ENCODE measurements at places on chromosomes 7 and 10. TPM values are rescaled to one million over a fixed set of nuclear protein-coding genes. Genes with fewer than 3 reads are reported as not detected.
A peak's percentile ranks its signal among the peaks of the same experiment; 100 is the strongest.

AKR1D1 gene
- total RNA-seq = not detected

DLX5 gene
- total RNA-seq = 6.0 TPM

ERLIN1 gene
- total RNA-seq = 28.2 TPM

ARMS2 gene
- not detected for total RNA-seq

DNA sequence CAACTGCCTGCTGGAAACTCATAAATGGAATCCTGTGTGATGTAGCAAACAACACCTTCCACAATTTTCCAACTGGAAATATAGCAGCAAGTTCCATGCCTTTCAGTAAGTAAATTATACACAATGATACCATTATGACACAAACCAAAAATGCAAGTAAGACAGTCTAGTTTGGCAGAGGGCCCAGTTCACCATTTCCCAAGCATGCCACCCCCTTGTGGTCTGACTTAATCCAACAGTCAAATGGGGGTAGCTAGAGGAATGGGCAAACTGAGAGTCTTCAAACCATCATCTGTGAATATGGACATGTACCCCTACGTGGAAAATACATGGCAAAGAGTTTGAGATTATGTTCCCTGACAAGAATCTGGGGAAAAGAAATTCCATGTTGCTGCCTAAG is 137.6 kb upstream of the VWC2 start:
- no peak for DNase-seq
- no peaks in the 10 kb centered on the region for H3K27me3 ChIP-seq
- H3K4me1 ChIP-seq = no peaks in the 10 kb centered on the region
- no peaks in the 10 kb centered on the region for H3K36me3 ChIP-seq

DNA sequence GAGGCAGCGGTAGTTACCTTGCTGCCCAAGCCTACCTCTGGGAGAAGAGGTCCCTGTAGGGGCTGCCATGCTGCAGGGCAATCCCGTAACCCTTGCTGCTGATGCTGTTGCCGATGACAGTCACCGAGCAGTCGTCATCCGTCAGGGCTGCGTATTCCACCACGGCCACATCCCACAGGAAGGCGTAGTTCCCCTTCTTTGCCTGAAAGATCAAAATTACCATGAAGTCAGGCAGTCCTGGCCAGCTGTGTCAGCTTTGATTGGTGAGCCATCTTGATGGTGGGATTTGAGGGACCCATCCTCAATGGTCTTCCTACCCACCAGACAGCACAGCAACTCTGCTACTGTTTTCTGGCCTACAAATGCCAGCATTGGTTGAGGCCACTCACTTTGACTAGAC is 746.8 kb downstream of the GRID1 start:
- DNase-seq = peak; percentile 60
- H3K4me3 ChIP-seq = no peak overlapping the region
- no peaks in the 10 kb centered on the region for H3K36me3 ChIP-seq
- H3K27ac ChIP-seq = no peak overlapping the region
- no peaks in the 10 kb centered on the region for H3K4me1 ChIP-seq

DNA sequence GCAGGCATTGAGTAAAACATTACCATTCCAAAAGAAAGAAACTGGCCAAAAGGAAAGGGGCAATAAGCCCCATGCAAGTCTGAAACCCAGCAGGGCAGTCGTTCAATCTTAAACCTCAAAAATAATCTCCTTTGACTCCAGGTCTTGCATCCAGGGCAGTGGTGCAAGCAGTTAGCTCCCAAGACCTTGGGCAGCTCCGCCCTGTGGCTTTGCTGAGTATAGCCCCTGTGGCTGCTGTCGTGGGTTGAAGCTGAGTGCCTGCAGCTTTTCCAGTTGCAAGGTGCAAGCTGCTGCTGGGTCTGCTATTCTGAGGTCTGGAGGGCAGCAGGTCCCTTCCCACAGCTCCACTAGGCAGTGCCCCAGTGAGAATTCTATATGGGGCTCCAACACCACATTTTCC is 580.1 kb upstream of the AUTS2 start:
- no peaks in the 10 kb centered on the region for H3K27me3 ChIP-seq
- H3K4me1 ChIP-seq = no peaks in the 10 kb centered on the region
- DNase-seq = peak; percentile 42
- H3K27ac ChIP-seq = no peak overlapping the region
- H3K4me3 ChIP-seq = no peak overlapping the region

DNA sequence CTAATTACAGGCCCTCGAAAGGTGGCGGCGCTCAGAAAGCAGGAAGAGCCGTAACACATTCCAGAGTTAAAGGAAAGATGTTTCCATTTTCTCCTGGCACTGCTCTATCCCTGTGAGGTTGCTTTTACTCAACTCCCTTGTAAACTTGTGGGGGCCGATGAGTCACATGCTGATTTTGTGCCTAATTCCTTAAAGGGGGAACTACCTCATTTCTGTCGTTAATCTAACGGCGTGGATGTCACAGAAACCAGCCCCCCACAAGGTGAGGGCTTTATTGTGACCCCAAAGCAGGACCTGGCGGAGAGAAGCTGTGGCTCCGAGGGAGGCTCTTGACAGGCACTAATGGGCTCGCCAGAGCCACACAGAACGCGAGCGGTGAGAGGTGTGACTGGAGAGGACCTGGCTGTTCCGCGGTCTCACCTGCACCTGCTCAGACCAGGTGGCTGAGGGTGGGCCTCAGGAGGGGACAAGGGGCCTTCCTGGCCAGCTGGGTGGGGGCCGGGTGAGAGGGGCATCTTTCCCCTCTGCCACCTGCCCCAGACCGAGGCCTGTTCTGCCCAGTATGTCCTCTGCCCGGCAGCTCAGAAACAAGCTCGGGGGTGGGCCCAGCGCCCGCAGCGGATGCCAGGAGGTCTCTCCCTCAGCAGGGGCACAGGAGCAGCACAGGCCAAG is 50.9 kb downstream of the CALML3 start:
- no peaks in the 10 kb centered on the region for H3K36me3 ChIP-seq
- no peak overlapping the region for H3K4me3 ChIP-seq
- no peak overlapping the region for H3K27ac ChIP-seq
- no peak for DNase-seq
- H3K4me1 ChIP-seq = peaks cover 10% of the 10 kb centered on the region
- H3K27me3 ChIP-seq = no peaks in the 10 kb centered on the region

GRCh38 chr10:70666960-70667798 is 5.1 kb upstream of the ADAMTS14 start:
- peaks cover 3% of the 10 kb centered on the region for H3K27me3 ChIP-seq
- no peak overlapping the region for H3K4me3 ChIP-seq
- no peak for DNase-seq

DNA sequence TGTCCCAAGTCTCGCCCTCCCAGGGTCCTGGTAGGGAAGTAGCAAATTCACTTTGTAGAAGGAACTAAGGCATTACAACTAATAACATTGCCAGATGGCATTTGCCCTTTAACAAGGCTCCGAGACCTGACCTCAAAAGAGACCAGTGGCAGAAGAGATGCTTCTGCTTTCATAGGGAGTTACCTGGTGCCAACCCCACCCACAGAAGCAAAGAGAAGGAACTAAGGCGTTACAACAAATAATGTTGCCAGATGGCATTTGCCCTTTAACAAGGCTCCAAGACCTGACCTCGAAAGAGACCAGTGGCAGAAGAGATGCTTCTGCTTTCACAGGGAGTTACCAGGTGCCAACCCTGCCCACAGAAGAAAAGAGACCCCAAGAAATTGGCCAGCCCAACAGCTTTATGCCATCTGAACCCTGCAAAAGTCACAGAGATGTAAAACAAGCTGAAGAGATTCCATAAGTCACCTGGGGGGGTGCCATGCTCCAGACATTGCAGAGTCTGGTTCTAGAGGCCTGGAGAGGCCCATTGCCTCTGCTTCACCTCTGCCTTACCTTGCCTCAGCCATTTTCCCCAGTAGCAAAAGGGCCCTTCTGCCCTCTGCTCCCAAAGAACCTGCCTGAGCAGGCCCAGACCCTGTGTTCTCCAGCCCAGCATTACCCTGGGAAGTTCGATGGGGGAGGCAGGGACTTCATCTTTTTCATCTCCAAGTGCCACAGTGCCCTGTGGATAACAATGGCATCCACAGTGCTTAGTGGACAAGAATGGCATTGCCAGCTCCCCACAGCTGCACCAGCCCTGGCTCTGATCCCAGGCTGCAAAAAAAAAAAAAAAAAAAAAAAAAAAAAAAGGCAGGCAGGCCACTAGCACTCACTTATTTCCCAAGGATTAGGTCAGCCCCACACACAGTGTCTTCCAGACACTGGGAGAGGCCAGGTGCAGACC is 179.5 kb upstream of the PLXNA4 start:
- H3K36me3 ChIP-seq = no peaks in the 10 kb centered on the region
- peak; percentile 44 for DNase-seq
- H3K27ac ChIP-seq = no peak overlapping the region
- no peak overlapping the region for H3K4me3 ChIP-seq
- H3K4me1 ChIP-seq = no peaks in the 10 kb centered on the region

DNA sequence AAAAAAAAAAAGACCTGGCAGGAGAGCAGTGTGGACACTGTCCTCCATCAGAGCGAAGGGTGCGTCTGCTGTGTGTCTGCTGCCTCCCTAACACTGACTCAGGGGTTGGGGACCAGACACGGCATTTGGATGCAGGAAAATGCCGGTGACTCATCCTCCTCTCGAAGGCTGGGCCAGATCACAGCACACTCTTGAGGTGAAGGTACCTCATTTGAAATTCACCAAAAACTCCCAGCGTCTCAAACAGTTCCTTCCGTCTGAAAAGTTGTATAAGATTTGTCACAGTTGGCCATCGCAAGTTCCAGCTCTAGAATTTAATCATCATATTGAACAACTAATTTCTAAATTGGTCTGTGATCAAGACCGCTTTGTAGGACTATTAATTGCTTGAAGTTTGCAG is 118.1 kb upstream of the LYZL2 start:
- no peak overlapping the region for H3K27ac ChIP-seq
- H3K27me3 ChIP-seq = no peaks in the 10 kb centered on the region
- H3K4me1 ChIP-seq = peaks cover 2% of the 10 kb centered on the region
- H3K36me3 ChIP-seq = no peaks in the 10 kb centered on the region
- no peak for DNase-seq

DNA sequence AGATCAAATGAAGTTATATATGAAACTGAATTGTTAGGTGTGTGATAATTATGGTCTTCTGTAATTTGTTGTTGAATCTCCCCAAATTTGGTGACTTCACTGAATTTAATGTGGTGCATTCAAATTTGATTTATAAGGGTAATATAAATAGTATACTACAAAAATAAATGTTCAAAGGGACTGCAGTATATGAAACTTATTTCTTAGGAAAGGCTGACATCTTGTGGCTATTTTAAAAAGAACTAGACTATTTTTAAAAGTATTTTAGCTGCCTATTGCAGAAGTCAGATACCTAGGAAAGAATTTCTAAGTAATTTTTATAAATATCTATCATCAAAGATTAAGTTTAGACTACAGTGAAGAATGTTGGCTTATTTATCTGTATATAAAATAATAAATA is 36.6 kb downstream of the ATRNL1 start:
- DNase-seq = no peak
- no peak overlapping the region for H3K4me3 ChIP-seq
- no peak overlapping the region for H3K27ac ChIP-seq
- peaks cover 7% of the 10 kb centered on the region for H3K4me1 ChIP-seq

DNA sequence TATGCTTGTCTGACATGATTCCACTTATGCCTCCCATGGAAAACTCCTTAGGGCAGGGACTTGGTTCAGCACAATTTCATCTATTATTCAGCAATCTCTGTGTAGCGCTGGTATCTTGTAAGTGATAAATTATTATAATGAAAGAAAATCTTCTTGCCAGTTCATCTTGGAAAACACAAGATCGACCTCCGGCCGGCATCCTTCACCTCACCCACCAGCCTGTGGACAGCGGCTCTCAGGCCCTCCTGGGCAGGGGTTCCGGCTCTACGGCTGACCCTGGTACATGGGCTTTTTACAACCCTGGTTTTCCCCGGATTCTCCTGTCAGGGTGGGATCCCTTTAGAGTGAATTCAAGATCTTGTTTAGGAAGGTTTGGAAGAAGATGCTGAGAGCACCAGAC is 145.6 kb downstream of the ADARB2 start:
- no peaks in the 10 kb centered on the region for H3K4me1 ChIP-seq
- no peak overlapping the region for H3K4me3 ChIP-seq
- H3K27ac ChIP-seq = no peak overlapping the region
- no peaks in the 10 kb centered on the region for H3K36me3 ChIP-seq
- H3K27me3 ChIP-seq = no peaks in the 10 kb centered on the region
- no peak for DNase-seq

DNA sequence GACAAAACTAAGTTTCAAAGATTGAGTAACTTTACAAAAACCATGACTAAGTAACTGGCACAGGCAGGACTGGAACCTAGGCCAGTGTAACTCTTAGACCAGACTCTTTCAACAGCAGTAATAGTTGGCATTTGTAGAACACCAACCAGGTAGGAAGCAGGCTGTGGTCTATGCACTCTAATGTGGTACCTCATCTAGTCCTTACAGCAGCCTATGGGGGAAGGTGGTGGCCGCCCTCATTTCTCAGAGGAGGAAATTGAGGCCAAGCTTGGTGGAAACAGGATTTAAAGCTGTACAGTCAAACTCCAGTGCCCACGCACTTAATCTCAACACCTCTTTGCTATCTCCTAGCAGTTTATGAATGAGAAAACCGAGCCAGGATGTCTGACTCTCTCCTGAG is 165.4 kb upstream of the LRGUK start:
- H3K4me3 ChIP-seq = no peak overlapping the region
- DNase-seq = no peak
- no peak overlapping the region for H3K27ac ChIP-seq
- H3K27me3 ChIP-seq = no peaks in the 10 kb centered on the region
- no peaks in the 10 kb centered on the region for H3K36me3 ChIP-seq

- peaks cover 29% of the 10 kb centered on the region for H3K4me1 ChIP-seq
- H3K27me3 ChIP-seq = no peaks in the 10 kb centered on the region
- no peak overlapping the region for H3K27ac ChIP-seq
Measured at GRCh38 chr10:22810643-22811465, 96.5 kb upstream of the PIP4K2A start.

DNA sequence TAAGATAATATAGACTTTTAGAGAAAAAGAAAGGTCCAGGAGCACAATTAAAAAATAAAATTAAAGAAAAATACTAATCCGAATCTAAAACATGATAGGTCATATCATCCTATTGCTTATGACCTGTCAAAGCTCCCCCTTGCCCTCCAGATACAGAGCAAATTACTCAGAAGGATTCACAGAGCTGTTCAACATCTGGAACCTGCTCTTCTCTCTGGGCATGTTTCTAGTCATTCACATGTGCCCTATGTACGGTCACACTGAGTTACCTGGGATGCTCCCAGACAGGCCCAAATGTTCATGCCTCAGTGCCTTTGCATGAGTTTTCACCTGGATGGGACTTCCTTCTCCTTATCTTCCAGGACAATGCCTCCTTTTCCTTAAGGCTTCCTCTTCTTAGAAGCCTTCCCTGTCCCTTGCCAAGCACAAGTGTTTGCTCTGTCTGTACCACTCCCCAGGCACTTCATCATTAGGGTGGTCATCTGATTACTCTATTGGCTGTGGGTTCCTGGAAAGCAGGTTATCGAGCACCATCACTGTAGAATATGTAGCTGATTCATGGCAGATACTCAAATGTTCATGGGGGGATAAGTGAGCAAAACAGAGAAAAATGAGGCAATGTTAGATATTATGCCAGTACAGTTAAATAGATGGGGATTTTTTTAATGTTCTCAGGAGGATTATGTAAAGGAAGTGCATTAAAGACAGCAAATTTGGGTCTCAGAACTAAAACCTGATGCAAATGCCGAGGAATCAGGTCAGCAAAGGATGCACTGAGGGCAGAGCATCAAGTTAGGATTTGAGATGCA is 12.0 kb upstream of the AOAH start:
- no peaks in the 10 kb centered on the region for H3K36me3 ChIP-seq
- H3K27ac ChIP-seq = no peak overlapping the region
- no peaks in the 10 kb centered on the region for H3K27me3 ChIP-seq
- no peak overlapping the region for H3K4me3 ChIP-seq
- H3K4me1 ChIP-seq = no peaks in the 10 kb centered on the region

GRCh38 chr10:86759073-86759672 is 2.8 kb downstream of the BMPR1A start:
- H3K27me3 ChIP-seq = no peaks in the 10 kb centered on the region
- H3K27ac ChIP-seq = peak overlapping the region; percentile 93
- H3K4me1 ChIP-seq = peaks cover 48% of the 10 kb centered on the region
- no peak for DNase-seq
